Vagina (tissue), 2 donors: ENCODE measurements at places on chromosomes 5 and 9.

GRCh38 chr9:115018547-115019435, 88.4 kb upstream of the TNFSF8 start:
- no peak for DNase-seq

DNA sequence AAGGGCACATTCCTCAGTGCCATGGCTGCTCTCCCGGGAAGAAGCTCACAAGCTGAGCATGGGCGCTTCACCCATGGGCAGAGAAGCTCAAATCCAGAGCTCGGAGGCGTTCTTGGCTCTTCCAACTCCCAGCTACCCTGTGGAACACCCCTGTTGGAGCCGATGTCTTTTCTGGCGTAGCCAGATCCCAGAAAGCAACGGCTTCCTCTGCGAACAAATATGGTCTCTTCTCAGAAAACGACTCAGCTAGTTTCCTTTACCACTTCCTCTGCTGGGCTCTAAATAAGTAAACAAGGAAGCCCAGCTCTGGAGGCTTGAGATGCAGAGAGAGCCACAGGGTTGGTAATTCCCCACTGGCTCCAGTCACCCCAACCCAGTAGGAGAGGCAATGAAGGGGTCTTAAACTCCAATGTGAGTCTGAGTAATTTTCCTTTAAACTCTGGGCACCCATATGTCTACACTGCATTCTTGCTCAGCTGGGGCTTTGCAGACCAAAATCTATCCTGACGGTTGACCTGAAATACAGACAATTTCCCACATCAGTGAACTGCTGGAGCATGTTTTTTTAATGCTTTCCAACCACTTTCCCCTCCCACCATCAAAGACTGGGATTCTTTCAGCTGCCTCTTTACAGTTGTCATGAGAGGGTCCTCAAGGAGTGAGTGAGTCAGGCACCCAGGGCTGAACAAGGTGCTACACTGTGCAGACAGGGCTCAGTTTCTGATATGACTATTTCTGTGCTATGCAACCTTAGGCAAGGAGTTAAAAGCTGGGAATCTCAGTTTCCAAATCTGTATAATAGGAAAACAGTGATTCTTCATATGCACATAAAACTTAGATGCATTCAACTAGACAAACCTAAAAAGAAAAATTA, at the start of gene LCP2:
TSS of gene LCP2 (minus strand) at position 189 of the 874 bp plus-strand sequence. CDS start at position 23, 166 bp downstream.
- DNase-seq, result no peak

GRCh38 chr9:21919377-21920362, 74.5 kb downstream of the CDKN2A start:
- no peak for DNase-seq

- DNase-seq, result no peak
Measured at GRCh38 chr9:14346231-14346791, 32.4 kb upstream of the NFIB start.

DNA sequence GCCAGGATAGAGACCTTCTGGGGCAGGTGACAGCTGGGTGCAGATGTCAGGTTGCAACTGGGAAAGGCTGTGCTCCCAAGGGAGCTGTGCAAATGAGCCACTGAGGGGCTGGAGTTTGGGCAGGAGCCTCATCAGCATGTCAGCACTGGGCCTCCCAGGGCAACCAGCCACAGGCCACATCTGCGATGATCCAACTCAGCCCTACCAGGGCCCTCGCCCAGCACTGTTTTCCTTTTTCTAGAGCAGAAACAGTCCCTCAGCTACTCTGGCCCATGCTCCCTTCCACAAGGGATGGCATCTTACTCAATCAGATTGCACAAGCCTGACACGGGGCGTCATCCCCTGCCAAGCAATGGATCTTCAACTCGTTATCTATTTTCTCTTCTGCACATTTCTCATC, 24.8 kb downstream of the NIPAL4 start:
- no peak for DNase-seq

DNA sequence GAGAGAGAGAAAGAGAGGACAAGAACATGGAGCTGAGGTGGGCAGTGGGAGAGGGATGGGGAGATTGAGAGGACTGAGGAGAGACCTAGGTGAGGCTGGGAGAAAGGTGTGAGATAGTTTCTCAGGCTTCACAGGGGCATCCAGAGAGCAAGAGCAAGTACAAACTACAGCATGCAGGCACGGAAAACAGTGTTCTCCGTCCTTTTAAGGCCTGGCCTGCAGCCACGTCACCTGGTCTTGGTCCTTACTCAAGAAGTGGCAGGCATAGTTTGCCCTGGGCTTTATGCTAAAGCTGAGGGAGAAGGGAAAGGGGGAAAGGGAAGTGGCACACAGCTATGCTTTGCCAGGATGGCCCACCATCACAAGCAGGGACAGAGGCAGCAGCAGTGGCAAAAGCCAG, 65.7 kb downstream of the SIL1 start:
- DNase-seq, result no peak

- no peak for DNase-seq
Measured at GRCh38 chr9:127589955-127590370, 22.1 kb upstream of the STXBP1 start.

GRCh38 chr5:77774981-77775789, 954 bp downstream of the TBCA start:
- DNase-seq, result peak; percentile 90

GRCh38 chr5:88555674-88556073, 287.0 kb upstream of the TMEM161B start:
- no peak for DNase-seq

DNA sequence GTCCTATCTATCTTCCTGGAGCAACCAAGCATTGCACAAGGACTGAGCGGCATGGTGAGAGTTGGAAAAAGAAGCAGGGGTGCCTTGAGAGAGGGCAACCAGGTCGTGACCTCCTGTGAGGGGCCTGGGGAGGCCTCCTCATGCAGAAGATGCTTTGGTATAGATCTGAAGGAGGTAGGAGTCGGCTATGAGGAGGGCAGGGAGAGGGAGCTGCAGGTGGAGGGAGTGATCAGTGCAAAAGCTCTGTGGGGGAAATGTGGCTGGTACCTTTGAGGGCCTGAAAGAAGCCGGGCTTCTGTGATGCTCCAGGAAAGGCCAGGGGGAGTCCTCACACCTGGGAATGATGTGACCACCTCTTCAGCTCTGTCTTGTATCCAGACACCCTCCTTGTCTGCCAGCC, 3.6 kb upstream of the SLC25A48 start:
- DNase-seq, result peak; percentile 94

DNA sequence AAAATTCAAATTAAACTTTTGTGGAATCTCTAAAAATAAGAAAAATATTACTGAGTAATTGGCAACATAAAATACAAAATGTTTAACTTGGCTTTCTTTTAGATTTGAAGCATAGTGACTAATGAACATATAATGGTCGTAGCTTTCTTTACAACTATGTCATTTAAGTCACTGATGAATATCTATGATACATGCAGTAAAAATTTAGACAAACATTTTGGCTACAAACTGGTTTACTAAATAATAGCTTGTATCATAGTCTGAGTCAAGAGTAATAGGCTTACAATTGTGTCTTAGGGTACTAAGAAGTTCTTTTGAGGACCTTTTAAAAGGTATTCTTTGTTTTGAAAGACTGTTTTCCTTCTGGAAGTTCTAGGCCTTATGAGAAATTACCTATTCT, 2.0 kb upstream of the APC start:
- no peak for DNase-seq

- DNase-seq, result no peak
Measured at GRCh38 chr9:14428781-14429230, 114.9 kb upstream of the NFIB start.

DNA sequence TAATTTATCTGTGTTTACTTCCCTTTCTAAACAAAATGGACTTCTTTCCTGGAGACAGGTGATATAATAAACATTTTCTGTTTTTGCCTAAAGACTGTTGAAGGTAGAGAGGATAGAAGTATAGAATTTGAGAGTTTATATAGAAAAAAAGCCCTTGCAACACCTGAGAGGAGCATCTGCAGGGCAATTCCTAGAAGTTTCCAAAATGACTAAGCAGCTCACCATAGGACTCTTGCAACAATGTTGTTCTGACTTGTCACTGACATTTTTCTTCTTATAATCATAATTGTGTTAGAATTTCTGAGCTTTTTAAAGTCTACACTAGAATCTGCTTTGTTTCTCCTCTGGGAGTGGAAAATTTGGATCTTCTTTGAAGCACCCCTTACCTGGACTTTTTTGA, 216.8 kb downstream of the TUSC1 start:
- no peak for DNase-seq

GRCh38 chr5:178632285-178632684, 5.4 kb upstream of the CLK4 start:
- no peak for DNase-seq

- no peak for DNase-seq
Measured at GRCh38 chr9:71670121-71670520, 98.2 kb downstream of the CEMIP2 start.

GRCh38 chr9:3578786-3579185, 53.0 kb upstream of the RFX3 start:
- no peak for DNase-seq

DNA sequence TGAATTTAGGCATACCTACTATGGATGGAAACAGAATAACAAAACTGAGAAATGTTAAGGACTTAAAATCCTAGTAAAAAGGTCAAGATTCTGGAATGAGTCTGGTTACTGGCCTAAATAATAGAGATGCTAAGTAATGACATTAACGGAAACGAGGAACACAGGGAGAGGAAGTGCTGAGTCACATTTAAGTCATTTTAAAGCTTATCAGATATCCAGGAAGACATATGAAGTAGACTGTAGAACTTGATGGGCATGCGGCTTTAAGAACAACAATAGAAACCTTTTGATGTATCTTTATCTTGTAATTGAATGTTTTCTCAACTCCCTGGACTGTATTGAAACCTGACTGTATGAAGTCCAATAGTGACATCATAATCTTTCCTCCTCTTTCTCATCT, 1251.4 kb upstream of the CDH6 start:
- no peak for DNase-seq

- DNase-seq, result no peak
Measured at GRCh38 chr5:136749016-136749415, 383.7 kb upstream of the TRPC7 start.

- DNase-seq, result no peak
Measured at GRCh38 chr9:92561374-92562330, 25.9 kb upstream of the ECM2 start.

DNA sequence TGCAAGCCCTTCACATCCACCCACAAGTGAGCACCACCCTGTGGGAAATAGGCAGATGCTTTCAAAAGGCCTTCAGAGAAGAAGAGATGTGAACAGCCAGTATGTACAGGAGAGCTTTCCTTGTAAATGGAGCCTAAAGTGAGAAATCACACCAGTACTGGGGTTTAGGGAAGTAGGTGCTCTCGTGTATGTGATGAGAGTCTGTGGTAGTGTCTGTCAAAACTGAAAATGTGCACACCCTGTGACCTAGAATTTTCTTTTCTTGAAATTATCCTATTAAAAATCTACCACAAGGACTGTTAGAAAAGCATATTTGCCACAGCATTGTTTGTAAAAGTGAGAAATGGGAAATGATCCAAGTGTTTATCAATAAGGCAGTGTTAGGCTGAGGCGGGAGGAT, 16.6 kb downstream of the OTULINL start:
- no peak for DNase-seq

DNA sequence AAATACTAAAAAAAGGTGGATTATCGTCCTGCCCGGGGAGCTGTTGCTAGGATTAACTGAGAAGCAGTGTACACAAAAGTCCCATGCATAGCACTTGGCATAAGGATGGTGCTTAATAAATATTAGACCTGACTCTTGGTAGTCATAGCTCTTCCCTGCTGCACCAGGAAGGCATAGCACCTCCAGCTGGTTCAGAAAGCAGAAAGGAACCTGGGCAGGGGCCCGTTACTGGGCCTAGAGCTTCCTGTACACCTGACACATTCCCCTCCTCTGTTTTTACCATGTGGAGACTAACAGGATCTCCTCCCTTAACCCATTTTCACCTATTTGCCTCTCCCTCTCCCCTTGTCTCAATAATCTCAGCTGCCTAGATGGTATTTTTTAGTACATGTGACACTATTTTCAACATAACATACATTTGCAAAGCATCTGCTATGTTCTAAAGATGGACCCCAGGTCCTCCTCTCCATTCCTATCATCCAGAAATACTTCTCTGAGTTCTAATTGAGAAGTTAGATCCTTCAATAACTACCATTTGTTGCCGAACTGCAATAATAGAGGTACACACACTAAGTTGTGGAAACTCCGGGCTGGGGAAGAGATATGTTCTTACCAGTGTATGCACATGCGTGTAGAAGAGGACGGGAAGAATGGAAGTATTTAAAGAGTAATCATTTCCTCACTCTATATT, 3.2 kb upstream of the ANP32B start:
- no peak for DNase-seq

DNA sequence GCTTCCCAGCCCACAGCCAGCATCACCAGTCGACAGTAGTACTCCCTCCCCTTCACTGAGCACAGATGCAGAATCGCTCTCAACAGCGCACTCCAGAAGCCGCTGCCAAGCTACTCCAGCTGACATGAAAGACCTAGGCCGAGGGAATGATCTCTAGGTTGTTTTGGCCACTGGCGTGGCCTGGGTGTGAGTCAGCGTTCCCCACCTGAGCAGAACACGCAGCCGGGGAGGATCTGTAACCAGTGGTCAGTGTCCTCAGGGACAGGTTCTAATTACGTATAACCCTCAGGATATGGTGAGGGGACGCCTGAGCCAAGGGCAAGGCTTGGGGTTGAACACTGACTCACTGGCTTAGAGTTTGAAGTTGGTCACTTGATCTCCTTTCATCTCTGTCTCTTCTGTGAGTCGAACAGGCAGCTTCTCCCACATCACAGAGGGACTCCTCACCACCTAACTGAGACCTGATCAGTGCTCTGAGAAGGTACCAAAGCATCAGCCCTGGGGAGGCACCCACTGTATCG, 76.9 kb upstream of the IL17B start:
- peak; percentile 88 for DNase-seq

GRCh38 chr9:87503927-87504326, 6.3 kb downstream of the DAPK1 start:
- DNase-seq, result no peak

GRCh38 chr5:36073595-36074216, 7.0 kb upstream of the UGT3A2 start:
- no peak for DNase-seq

DNA sequence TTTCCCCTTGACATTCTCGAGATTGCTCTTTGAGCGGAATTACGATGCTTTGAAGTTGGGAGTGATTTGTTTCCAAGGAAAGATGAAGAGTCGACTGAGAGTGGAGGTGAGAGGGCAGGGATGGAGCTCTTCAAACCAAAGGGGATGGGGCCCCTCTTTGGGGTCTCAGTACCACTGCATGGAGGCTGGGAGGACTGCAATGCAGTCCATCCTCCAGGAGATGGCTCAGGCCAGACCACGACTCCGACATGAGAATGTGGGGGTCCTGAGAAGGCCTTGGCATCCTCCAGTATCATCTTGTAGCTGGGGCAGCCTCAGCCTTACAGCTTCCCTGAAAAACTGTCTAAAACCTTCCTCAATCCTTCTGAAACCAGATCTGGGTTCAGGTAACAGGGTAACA, 51.1 kb upstream of the CDKN2AIPNL start:
- no peak for DNase-seq

GRCh38 chr9:38233343-38233742, 159.2 kb upstream of the ALDH1B1 start:
- DNase-seq, result peak; percentile 58

DNA sequence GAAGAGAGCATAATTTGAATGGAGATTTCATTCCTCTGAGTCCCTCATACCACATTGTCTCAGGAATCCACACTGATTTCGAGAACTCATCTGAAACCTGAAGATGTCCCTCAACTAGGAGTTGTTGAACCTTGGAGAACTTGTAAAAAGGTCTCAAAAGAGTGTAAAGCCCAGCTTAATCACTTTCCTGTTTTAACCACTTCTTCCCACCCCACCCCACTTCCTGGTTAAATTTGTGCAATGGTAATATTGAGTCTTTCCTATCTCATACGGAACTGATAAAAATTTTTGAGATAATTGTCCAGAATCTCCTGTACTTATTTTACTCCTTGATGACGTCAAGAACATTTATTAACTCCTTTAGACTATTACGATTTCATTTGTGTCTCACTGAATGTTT, 240.7 kb downstream of the ARRDC3 start:
- DNase-seq, result no peak
